Fibroblast of lung (primary cell): ENCODE measurements at places on chromosomes 5 and 9. TPM values are rescaled to one million over a fixed set of nuclear protein-coding genes. Genes with fewer than 3 reads are reported as not detected.

DNA sequence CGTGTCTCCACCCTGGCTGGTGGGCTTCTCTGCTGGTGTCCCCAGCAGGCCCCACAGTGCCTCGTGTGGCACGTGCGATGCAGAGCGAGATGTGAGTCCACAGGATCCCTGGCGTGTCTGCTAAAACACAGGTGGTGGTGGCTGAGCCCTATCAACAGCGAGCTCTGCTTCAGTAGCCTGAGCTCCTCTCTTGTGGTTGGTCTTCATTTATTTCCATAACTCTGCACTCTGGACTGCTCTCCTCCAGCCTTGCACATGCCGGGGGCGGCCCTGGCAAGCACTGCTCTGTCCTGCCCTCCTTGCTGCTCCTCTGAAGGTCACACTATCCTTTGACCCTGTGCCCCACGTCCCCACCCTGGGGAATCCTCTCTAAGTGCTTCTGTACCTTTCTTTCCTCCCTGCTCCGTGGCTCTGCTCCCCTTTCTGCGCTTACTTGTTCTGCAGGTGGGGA, 59.2 kb downstream of the NSUN2 start:
- DNase-seq, result no peak

DNA sequence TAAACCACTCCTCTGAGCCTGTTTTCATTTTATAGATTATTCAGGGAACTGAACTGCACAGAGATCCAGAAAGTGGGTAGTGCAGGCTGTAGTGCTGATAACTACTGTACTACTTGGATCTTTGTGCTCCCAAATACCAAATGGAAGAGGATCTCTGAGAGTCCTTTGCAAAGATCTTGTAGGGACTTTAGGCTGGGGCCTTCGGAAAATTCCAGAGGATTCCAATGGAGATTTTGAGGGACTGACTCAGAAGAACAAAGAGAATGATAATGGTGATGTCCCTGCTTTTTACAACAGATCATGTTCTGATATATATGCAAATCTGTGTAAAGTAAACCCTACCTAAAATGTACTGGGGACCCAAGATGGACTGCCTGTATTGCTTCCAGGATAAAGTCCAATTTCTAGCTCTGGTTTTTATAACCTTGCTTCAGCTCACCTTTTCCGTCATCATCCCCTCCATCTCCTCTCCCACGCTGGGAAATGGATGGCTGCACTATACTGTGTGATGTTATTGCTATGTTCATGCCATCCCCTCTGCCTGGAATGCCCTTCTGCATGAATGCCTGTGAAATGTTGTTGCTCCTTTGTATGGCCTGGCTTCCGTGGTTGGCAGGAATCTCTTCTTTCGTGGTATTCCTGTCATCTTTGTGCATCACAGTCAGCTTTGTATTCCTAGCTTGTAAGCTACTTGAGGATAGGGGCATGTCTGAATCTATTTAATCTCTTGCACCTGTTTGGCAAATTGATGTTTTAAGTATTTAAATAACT, 9.7 kb upstream of the PSMD5 start:
- DNase-seq, result peak; percentile 66

- no peak for DNase-seq
Measured at GRCh38 chr5:139183502-139183901, 14.7 kb downstream of the SIL1 start.

DNA sequence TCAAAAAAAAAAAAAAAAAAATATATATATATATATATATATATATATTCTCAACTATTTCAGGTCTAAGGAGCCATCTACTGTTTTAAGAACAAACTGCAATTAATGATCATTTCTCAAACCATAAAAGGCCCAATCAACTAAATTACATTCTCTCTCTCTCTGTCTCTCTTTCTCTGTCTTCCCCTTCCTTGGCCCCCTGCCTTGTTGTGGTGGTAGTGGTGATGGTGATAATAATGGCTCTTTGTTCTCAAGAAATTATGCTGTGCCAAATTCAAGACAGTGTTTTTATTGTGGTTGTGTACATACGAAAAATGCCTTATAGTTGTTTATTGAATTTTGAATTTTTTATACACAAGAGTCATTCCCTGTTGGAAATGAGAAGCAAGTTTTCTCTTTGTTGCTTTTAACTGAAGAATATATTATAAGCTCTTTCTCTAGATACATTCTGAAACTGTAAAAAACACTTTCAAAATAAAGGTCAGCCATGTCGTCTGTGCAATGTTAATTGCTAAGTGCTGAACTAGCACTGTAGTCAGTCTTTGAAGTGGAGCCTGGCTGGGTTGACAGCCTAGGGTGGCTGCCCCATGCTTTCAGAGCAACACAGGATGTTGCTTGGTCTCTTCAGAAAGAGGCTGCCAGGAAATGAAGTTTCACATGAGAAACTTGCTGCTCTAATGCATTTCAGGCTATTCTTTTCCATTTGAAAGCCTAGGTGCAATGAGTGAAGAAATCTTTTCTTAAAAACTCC, 96.0 kb downstream of the HINT1 start:
- no peak for DNase-seq

- DNase-seq, result peak; percentile 81
Measured at GRCh38 chr5:21685522-21685921, 1167.6 kb downstream of the CDH12 start.

DNA sequence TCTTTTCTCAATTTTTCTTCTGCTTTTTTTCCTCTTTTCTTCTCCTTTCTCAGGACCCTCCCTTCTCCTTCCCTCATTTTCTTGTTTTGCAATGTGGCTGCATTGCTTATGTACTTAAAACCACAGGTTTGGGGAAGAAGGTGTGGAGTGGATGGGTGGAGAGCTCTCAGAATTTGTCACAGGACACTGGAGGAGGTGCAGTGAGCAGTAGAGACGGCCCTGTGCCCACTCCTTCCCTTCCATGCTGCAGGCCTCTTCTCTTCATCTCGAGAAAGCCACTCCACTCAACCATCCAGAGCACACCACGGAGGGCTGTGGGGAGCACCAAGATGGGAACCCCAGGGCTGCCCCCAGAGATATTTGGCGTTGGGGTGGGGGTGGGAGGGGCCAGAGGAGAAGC, 92.3 kb downstream of the FSTL4 start:
- DNase-seq, result no peak

DNA sequence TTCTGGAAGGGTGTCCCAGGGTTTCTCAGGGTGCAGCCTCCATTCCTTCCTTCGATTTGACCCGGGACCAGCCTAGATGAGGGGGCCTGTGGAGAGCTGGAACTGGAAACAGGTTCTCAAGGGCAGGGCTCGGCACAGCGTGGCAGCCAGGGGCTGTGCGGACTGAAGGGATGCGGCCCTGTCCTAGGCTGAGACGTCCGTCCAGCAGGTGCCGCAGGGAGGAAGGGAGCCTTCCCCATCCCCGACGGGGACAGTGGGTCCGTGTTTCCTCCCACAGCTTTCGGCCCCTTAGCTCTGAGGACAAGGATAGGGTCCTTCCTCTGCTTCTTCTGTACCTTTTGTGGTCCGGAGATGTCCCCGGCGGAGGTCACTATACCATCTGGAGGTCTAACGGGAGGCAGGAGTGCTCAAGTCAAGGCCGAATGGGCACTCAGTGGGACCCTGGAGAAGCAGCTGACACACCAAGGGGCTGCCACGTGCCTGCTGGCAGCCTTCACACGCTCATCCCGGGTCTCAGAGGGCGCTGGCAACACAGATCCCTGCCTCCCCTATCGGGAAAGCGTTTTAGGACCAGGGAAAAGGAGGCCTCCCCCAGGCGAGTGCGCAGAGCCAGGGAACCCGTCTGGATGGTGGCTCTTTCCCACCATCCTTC, 49.9 kb downstream of the USP20 start:
- no peak for DNase-seq

- DNase-seq, result no peak
Measured at GRCh38 chr5:177349362-177349647, 2.2 kb downstream of the LMAN2 start.

DNA sequence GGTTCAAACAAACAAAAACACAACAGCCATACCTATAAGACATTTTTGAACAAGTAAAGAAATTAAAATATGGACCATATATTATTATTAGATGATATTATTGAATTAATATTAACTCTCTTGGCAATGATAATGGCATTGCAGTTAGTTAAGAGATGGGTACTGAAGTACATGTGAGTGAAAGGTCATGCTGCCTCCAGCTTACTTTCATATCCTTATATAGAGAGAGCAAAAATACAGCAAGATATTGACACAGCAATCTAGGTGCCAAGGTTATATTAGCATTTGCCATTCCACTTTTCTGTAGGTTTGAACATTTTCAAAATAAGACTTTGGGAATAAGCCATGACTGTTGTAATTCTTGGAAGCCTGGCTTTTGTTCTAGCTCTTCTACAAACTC, 6.1 kb downstream of the TNFSF8 start:
- no peak for DNase-seq

DNA sequence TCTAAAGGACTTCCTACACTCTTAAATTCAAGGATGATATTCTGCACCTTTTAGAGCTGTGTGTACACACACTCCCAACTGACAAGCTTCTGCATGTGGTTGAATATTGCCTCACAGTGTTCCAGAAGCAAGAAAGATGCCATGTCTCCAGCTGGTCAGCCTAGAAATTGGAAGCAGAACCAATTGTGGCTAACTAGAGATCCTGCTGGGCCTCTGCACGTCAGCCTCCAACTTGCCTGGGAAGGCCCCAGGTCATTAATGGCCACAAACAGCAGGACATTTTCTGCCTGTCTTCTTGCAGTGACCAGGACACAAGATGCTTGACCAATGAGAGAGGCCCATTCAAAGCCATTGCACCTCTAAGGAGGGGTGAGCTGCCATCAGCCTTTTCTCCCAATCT, 571.9 kb upstream of the BRINP1 start:
- DNase-seq, result no peak

GRCh38 chr5:150517272-150518152, 9.6 kb downstream of the NDST1 start:
- peak; percentile 96 for DNase-seq

DNA sequence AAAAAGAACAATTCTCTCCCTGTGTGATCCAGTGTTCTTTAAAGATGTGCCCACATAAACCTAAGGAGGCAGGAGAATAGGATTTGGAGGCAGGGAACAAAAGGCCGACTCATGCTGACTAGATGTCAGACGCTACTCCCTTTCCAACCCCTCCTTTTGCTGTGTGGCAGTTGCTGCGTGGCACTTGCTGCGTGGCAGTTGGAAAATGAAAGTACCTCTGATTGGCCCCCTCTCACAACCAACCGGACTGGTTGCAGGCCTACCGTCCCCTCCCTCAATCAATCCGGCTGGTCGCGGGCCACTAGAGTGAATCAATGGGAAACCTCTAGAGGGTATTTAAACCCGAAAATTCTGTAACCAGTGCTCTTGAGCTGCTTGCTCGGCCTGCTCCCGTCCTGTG, 551.0 kb downstream of the KIF4B start:
- DNase-seq, result no peak

DNA sequence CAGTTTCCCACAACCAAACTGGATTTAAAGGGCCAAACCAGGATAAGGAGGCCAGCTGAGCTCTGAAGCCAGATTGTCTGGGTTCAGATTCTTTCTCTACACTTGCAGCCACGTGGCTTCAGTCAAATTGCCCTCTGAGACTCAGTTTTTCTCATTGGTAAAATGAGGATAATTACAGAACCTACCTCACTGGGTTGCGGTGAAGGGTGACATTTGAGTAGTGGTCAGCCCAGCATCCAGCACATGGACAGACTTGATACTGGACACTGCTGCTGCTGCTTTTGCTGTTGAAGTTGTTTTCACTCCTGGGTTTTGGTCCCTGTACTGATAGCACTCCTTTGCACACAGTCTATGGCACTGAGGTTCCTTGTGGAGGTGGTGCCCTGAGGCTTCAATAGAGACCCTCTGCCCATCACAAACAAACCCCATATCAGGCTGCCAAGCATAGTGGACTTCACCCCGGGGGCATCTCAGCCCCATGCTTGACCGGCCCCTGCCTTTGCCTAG, 25.7 kb upstream of the CDKN2AIPNL start:
- DNase-seq, result peak; percentile 22

- DNase-seq, result no peak
Measured at GRCh38 chr5:10463566-10463965, 21.9 kb downstream of the ROPN1L start.

GRCh38 chr9:25742256-25742655, 64.0 kb upstream of the TUSC1 start:
- no peak for DNase-seq

- DNase-seq, result no peak
Measured at GRCh38 chr9:77016526-77017504, 2.6 kb upstream of the FOXB2 start.

GRCh38 chr5:7146886-7147285, 249.1 kb upstream of the ADCY2 start:
- no peak for DNase-seq

DNA sequence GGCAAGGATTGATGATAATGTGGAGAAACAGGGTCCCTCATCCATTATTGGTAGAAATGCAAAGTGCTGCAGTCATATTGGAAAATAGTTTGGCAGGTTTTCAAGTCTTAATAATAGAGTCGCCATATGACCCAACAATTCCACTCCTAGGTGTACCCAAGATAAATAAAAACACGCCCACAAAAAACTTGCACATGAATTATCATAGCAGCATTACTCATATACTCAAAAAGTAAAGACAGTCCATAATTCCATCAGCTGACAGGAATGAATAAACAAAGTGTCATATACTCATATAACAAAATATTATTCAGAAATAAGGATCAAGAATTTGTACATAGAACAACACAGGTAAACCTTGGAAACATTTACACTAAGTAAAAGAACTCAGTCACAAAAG, 242.9 kb upstream of the FTMT start:
- no peak for DNase-seq

GRCh38 chr9:91035825-91036208, 234.2 kb downstream of the SYK start:
- no peak for DNase-seq

- DNase-seq, result no peak
Measured at GRCh38 chr9:82475584-82476301, 487.2 kb downstream of the SPATA31D1 start.

GRCh38 chr5:166058660-166059059, 2232.8 kb upstream of the WWC1 start:
- DNase-seq, result no peak

The SPATA6L gene
- total RNA-seq, result 0.77 and 1.2 TPM in 2 replicates

The DPYSL3 gene
- 135 and 206 TPM in 2 replicates for total RNA-seq

The GRAMD2B gene
- total RNA-seq, result 12.1 and 21.3 TPM in 2 replicates

The PTPRD gene
- total RNA-seq, result 3.3 and 4.8 TPM in 2 replicates

The PCA3 gene
- total RNA-seq, result not detected in 2 replicates

The OR13D1 gene
- total RNA-seq, result not detected in 2 replicates

The DNAH5 gene
- total RNA-seq, result 0.77 and 3.1 TPM in 2 replicates

The SLC38A9 gene
- total RNA-seq, result 46.2 and 49.7 TPM in 2 replicates

The FGF18 gene
- total RNA-seq, result 8.0 and 19.3 TPM in 2 replicates

The ZFP2 gene
- 1.5 and 2.8 TPM in 2 replicates for total RNA-seq
